ENCODE measurements at places on chromosomes 7 and 10.

DNA sequence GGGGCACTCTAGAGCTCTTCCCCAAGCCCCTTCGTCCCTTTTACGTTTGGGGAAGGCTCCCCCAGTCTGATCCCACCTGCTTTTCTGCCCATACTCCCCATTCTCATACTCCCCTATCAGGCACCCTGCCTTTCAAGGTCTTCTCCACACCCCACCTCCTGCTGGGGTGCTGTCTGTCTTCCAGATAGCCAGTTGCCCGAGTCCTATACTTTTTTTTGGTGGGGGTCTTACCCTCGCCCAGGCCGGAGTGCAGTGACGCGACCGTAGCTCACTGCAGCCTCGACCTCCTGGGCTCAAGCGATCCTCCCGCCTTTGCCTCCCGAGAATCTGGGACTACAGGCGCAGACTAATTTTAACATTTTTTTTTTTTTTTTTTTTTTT lies 775 bp upstream of the ABHD11 start:
- DNase-seq = no peak

DNA sequence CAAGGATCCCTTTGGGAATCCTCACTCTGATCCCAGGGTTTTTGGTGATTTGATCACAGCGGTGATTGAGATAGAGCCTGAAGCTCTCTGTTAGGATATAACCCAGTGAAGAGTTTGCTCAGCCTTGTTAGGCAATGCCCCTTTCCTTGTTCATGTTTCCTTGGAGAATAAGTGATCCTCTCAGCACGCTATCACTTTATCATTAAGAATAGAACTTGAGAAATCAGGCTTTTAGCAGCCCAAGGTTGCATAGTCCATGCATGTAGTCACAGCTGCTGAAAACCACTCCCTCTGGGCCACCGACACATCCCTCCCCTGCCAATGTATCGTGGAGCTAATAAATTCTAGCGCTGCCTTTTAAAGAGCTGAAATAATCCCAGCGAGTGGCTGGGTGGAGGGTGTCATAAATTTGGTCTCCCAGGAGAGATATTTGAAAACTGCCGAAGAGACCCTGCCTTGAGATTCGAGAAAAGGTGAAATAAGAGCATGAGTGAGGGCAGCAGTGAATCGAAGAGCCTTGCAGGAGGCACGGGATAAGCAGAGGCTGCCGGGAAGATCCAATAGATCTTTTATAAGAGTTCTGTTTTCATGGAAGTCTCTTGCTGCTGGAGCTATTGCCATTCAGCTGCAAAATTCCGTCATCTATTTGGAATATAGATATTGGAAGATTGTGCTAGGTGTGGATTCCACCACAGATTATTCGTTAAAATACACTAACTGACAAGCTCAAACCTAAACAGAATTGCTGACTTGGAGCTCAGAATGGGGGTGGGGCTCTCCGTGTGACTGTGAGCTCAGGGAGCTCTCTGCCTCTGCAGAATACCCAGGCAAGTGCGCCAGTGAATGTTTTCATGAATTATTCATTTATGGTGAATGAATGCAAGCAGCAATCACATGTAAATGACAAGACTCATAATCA lies 249.8 kb downstream of the TRIL start:
- peak; percentile 72 for DNase-seq

DNA sequence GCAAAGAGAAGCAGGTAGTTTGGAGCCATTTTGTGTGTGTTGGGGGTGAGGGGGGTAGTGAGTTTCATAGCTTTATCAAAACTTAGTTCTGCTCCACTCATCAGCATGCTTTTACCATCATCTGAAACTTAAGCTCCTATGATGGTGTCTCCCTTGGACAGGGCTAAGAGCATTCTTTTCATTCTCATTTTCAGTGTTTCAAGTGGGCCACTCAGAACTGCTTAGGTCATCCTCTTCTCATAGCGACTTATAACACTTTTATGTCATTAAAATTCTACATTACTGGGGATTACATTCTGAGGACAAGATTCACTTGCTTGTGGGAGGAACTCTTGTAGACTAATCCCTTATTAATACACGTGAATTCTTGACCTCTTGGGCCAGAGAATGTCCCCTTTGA lies 649.4 kb downstream of the SUGCT start:
- DNase-seq = no peak

DNA sequence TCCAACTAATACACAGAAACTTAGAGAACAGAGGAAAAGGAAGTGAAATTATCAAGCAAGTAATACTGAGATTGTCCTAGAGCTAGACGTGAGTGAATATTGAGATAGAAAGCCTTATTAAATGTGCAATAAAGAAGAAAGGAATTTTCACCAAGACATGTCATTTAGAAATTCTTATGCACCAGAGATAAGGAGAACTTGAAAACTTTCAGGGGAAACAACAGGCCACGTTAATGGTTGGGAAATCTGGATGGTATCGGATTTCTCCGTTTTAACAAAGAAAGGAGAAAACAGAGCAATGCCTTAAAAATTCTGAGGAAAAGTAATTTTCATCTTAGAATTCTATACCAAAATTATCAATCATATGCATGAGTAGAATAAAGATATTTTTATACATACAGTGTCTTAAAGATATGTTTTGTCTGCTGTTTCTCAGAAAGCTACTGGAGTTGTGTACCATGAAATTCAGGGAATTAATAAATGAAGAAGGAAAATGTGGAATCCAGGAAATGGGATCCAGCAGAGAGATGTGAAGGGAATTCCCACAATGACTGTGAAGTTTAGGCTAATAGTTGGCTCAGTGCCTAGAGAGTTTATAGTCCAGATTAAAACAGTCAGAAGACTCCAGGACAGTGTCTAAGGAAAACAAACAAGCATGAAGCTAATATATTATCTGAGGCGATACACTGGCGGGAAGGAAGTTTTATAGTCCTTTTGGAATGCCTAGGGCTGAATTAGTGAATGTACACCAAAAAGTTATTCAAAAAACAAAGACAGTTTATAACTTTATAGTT lies 159.5 kb downstream of the PPP1R9A start:
- DNase-seq = no peak

DNA sequence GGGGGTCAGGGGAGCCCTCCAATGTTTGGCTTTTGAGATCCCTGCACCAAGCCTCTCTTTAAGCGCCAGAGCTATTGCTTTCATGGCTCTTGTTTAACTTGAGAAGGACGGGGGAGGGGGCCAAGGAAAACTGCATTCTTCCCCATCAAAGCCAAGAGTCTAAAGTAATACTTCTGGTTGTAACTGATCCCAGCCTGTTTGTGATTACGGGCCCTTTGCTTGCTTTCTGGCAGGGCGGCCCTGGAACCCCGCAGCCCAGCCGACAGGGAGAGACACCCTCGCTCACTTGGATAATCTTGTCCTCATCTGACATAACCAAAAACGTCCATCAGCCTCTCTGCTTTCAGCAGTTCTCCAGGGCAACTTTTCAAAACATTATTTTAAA lies 154.7 kb downstream of the NEURL1 start:
- DNase-seq = no peak

DNA sequence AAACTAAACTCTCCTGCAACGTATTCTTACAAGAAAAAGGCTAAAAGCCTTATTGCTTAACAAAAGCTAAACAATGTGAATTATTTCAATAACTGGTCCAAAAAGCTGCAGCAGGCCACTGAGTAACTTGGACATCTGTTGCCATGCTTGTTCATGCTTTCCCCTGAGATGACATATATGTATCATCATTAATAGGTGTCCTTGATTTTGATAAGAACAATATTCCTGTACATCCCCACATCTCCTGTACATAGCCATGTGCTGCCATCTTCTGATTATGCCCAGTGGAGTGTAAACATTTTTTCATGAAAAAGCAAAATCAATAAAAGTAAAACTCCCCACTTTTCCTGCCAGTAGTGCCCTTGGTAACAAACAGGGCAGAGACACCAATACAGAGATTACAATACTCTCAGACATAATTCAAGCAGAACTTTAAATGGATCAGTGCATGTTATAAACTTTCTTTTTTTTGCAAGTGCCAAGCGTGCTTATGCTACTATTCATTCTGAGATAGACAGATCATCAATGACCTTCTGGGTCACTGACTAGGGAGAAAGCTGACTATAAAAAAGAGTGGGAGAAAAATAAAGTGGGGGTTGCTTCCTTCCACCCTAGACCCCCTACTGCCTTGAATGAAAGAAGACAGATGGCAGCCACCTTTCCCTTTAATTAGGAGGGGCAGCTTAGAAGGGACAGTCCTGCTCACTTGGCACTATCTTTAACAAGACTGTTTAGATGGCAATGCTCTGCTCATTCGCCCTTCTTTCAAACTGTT lies 205.5 kb upstream of the KLF14 start:
- DNase-seq = no peak

DNA sequence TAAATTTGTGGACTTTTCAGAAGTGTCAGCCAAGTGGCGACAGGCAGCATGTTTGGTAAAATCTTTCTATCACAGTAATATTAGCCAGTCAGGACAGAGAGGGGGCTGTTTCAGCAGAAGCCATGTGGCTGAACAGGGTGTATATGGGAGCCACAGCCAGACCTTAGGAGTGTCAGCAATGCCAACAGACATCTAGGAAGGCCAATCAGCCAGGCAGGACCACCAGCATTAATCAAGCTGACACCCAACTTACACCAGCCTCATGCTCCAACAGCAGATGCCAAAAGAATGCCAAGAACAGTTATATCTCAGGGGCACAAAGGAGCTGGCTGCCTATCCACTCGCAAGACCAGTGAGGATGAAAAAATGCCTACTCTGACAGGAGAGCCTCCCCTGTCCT lies 54.8 kb downstream of the RAPGEF5 start:
- no peak for DNase-seq

- no peak for DNase-seq
Measured at GRCh38 chr7:47485640-47486435, 96.1 kb downstream of the TNS3 start.

DNA sequence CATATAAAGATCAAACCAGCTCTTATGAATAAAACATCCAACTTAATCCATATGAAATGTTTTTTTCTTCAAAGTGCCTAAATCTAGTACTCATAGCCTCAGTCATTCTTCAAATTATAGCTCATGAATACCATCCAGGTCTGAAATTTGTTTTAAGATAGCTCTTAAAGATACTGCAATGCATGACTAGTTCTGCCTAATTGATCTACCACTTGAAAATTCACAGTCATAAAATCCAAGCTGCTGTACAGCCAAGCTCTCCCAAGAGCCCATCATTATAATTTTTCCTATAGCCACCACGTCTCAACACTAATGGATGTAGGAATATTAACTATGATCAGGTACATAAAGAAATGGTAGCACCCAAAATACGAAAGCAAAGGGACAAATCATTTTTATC lies 87.9 kb upstream of the RNF148 start:
- no peak for DNase-seq
